ENCODE measurements at places on chromosomes 7 and 10. TPM values are rescaled to one million over a fixed set of nuclear protein-coding genes. Genes with fewer than 3 reads are reported as not detected.

GRCh38 chr7:29122081-29122480 is 24.3 kb downstream of the CPVL start:
- DNase-seq: no peak

- no peak for DNase-seq
These were observed 35.1 kb downstream of the SEM1 start for GRCh38 chr7:96674565-96674964.

GRCh38 chr10:21173802-21174714 is 276.9 kb upstream of the NEBL start:
- DNase-seq: peak; percentile 69

- no peak for DNase-seq
These were observed 57.6 kb upstream of the MDFIC start for GRCh38 chr7:114864278-114864677.

DNA sequence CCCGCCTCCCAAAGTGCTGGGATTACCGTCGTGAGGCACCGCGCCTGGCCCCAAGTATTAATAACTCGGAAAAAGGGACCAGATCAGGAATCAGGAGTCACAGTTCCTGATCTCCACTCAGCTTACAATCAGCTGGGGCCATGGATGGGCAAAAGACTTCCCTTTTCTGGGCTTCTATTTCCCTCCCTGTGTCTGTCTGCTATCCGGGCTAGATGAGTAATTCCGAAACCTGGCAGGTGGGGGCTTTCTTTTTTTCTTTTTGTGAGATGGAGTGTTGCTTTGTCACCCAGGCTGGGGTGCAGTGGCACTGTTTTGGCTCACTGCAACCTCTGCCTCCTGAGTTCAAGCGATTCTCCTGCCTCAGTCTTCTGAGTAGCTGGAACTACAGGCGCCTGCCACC is 11.6 kb downstream of the RPS24 start:
- no peak for DNase-seq

- DNase-seq: peak; percentile 45
These were observed 73.9 kb upstream of the LEP start for GRCh38 chr7:128167042-128167701.

DNA sequence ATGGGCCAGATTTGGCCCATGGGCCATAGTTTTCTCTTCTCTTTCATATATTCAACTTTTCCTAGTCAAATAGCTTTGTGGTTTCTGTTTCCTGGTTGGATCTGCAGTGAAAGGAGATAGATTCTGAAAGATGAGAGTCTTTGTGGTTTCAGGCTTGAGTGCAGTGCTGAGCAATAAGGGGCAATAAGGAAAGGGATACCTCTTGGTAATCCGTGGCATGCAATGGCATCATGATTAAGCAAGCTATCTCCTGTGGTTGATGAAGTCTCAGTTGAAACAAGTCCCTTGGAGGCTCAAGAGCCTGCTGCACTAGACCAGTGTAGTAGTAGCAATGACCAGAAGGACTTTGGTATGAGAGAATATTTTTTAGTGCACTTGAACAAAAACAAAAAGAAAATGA is 187.7 kb upstream of the CNTNAP2 start:
- no peak for DNase-seq

DNA sequence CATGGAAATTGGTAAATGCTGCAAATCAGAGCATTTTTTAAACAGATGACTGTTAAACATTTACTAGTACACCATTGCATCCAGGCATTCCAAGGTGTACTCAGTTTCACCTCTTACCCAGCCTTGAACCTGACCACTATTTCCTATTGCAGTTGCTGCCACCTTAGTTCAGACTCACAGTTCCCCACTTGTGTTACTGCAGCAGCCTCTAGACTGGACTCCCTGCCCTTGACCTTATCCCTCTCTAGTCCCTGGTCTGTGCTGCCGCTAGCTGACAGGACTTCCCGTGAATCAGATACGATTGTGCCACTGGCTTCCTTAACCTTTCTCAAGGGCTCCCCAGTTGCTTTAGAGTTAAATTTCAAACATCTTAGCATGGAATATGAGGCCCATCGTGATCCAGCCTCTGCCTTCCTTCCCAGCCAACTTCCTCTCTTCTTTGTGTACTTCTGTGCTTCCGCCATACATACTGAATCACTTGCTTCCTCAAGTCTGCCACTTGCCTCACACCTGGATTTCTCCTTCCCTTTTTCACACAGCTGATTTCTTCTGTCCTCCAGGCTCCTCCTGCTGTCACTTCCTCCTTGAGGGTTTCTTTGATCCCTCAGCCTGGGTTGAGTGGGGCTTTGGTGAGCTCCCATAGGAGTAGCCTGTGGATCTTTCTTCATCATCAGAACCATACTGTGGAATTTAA is 118.7 kb upstream of the GJD4 start:
- DNase-seq: no peak

- DNase-seq: no peak
These were observed 50.6 kb downstream of the CFTR start for GRCh38 chr7:117530390-117530789.

GRCh38 chr10:129730272-129730992 is 233.6 kb downstream of the EBF3 start:
- DNase-seq: no peak

- DNase-seq: peak; percentile 92
These were observed at the start of gene PFKFB3 for GRCh38 chr10:6202684-6203330. PFKFB3 (plus strand) TSS chr10:6202932; CDS start chr10:6203261, 329 bp downstream.

Gene MSMB
- 0.25 TPM for polyA plus RNA-seq

DNA sequence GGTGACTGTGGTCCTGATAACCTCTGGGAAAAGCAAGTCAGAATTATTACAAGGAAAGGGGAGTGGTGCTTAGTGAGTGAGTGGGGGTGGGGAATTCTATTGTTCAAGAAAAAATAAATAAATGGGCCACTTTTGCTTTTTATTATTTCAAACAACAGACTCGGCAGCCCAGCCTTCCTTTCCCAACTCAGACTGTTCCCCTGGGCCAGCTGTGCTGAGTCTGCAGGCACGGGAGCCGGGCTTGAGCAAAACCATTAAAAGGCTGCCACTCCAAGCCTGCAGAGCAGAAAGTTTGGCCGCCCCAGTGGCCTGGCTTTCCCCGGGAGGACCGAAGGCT is 90.0 kb downstream of the PLXNA4 start:
- DNase-seq: no peak

DNA sequence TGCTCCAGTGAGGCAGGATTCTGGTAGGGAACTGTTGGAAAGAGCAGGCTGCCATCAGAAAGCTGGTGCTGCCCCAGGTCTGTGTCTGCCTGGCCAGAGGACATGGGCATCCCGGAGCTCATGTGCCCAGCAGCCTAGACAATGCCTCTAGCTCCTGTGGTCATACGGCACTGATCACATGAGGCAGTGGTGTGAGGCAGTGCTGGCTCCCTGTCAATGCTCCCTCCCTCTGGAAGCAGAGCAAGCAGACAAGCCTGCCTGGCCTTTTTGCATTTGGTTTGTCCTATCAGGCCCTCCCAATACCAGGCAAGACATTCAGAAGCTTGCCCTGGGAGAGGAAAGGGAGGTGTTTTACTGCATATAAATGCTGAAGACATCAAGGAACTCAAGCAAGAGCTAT is 19.5 kb upstream of the MMP21 start:
- DNase-seq: no peak

GRCh38 chr7:107236862-107237261 is 68.1 kb downstream of the HBP1 start:
- no peak for DNase-seq

DNA sequence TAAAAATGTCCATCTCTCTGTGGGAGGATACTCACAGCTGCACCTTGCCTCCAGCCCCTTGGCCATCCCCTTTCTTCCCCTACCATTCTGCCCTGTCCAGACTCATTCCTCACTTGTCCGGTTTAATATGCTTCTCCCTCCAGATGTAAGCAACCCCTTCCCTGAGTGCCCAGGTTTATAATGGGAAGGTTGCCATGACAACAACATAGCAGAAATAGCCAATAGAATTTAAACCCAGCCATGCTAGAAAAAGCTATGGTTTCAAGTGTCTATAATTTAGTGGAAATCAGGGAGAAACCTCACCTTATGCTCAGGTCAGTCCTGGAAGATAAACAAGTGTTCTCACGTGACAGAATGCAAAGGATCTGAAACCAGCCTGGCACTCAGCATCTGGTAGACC is 196.0 kb upstream of the FZD8 start:
- DNase-seq: no peak

GRCh38 chr10:76086761-76087639 is 655.6 kb downstream of the LRMDA start:
- DNase-seq: peak; percentile 66

- DNase-seq: no peak
These were observed 114.3 kb upstream of the ZNF438 start for GRCh38 chr10:31145986-31146385.

- DNase-seq: peak; percentile 91
These were observed 42.4 kb upstream of the ASAH2 start for GRCh38 chr10:50293513-50294313.

Gene PARG
- polyA plus RNA-seq: 21.5 TPM

DNA sequence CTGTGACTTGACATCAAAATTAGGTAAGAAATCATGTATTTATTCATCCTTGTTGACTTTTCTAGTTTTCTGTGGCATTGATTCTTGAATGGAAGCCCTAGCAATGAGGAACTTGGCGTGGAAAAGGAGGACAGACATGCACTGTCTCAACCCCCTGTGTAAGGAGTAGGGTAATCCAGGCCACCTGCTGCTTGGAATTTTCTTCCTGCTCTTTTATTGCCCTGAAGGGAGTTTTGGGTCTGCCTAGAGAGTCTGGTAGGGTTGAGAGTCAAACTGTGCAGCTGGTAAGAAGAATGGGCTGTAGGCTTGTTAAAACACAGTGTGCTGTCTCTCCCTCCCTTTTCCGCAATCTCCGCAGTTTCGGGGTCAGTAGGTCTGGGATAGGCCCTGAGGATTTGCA is 19.7 kb downstream of the ZNF32 start:
- DNase-seq: no peak

DNA sequence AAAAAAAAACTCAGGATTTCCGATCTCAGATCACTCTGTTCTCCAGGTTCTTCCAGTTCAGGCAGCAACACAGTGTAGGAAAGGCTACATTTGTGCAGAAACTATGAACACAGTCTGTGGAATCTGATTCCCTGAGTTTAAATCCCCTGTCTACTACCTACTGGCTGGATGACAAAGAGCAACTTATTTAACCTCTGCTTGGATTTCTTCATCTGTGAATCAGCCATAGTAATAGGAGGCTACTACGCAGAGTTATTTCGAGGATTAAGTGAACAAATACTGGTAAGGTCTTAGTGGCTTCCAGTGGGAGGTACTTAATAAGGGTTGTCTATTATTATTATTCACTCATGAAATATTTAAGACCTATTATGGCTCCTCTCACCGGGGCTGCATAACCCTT is 44.3 kb upstream of the PDCD4 start:
- no peak for DNase-seq

DNA sequence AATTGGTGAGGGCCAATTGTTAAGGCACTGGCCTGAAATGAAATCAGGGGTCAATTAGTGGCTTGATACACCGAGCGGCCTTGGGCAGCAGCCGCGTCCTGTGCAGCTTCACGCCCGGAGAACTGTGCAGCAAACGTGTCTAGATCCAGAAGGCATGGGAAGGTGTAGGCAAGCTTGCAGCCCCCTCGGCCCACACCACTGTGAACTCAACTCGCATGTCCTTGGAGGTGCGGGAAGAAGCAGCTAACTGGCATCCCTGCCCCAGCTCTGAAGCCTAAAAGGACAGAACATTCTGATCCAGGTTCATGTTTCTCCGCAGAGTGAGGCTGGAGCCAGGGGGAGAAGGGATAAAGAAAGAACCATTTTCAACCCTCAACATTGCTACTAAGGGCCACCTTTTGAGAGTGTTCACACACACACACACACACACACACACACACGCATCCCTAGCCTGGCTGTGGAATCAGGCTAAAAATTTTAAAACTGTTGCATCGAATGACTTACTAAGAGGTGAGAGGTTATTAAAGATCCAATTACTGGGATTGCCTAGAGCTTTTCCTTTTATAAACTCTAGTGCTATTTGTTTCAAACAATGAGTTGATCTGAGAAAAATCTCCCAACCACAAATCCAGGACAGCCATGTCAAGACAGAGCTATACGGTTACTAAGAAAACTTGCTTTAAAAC is 104.0 kb downstream of the PARP12 start:
- DNase-seq: no peak

Gene CALCR
- polyA plus RNA-seq: 0.34 TPM

- no peak for DNase-seq
These were observed 139.0 kb downstream of the DOCK4 start for GRCh38 chr7:112067200-112067599.

Gene MUC12
- polyA plus RNA-seq: 3.3 TPM

Gene FXYD4
- not detected for polyA plus RNA-seq

DNA sequence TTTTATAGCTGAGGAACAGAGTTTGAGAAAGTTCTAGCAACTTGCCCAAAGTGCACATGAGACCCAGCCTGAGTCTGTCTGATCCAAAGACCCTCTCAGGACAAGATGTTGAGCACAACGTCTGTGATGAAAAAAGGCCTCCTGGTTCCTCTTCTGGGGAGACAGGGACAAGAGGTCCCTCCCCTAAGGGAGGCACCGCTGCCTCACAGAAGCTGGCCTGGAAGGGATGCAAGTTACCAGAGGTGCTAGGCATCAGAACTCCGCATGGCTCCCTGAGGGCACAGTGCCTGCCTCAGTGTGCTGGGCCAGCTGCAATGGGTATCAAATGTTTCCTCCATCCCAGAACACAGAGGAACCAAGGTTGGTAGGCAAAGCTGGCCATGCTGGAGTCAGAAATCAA is 302.4 kb downstream of the GRID1 start:
- DNase-seq: no peak

Gene NHLRC2
- 19.1 TPM for polyA plus RNA-seq

Gene LLCFC1
- 6.6 TPM for polyA plus RNA-seq

- DNase-seq: no peak
These were observed 1112.9 kb upstream of the AUTS2 start for GRCh38 chr7:68485253-68485917.

Gene GARS1
- 50.9 TPM for polyA plus RNA-seq

- DNase-seq: no peak
These were observed 22.8 kb downstream of the CALML3 start for GRCh38 chr10:5547681-5547930.

Gene SPDYE8
- polyA plus RNA-seq: 0.27 TPM

DNA sequence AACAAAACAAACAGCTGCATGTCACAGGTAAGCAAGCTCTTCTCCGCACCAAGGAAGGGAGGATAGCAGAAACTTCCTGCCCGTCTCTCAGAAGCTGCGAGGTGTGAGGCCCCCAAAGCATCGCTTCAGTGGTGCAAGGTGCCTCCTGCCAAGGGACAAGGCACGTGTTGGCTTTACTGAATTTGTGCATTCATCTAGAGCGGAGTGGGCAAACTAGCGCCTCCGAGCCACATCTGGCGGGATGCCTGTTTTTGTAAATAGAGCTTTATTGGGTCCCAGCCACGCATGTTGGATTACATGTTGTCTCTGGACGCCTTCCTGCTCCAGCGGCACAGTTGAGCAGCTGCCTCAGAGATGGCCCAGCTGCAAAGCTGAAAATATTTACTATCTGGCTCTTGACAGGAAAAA is 27.7 kb downstream of the PHYH start:
- DNase-seq: peak; percentile 38

GRCh38 chr10:84715911-84716310 is 387.5 kb downstream of the CCSER2 start:
- no peak for DNase-seq

Gene TAS2R3
- 0.15 TPM for polyA plus RNA-seq

DNA sequence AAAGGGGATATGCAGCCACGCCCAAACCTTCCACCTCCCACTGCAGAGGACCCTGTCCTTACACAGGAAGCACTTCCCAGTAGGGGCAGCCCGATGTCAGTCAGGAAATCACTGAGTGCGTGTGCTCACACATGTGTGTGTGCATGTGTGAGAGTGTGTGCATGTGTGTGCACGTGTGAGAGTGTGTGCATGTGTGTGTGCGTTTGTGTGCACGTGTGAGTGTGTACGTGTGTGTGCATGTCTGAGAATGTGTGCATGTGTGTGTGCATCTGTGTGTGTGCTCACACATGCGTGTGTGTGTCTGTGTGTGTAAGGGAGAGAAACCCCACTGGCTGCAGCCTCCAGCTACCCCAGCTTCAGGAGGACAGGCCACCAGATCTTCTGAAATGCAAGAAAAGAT is 229.3 kb downstream of the KCNMA1 start:
- DNase-seq: no peak

Measured in large intestine (tissue), 12 donors.